ENCODE measurements at places on chromosomes 4 and X. TPM values are rescaled to one million over a fixed set of nuclear protein-coding genes. Genes with fewer than 3 reads are reported as not detected.

DNA sequence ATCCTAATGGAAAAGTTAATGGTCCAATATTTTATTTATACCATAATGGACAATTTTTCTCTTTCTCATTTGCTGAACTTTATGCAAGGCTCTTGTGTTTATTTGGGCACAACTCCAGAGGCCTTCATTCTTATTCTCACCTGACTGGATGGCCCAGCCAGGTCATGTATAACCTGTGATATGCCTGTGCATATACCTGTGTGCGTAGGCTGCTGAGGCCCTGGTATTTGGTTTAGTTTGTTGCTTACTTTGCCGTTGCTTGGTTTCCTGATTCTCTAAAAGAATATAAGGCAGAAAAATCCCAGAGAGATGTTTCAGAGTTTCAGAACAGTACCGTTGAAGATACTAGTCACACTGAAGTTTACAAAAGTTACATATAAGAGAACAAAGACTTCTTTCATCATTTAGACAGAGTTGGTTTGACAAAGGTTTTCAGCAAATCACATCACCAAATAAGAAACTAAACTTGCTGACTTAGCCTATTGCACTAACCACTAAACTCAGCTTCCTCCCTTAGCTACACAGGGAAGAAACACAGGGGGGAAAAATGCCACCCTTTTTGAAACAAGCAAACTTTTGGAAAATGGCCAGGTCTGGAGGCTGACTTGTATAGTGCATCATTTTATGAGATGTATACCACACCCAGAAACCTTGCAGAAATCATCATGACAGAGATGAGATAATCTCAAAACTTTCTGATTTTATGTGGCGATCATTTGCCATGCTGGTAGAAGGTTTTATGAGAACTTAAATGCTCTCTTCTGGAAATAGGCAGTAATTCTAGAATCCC lies 248.5 kb downstream of the GRIA3 start:
- no peak for DNase-seq

DNA sequence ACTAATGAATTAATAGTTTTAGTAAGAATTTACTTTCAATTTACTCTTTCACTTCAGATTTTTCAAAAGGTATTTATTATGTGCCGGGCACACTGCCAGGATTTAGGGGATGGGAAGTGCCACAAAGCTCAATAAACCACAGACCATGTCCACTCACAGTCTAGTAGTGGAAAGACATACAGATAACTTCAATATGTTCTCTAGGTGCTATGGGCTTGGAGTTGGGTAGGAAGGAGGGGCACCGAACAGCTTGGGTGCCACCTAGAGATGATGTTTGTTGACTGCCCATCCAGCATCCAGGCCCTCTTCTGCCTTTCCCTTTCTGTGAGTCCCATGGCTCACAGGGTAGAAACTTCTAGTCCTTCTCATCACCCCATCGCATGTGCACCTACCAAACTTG lies 17.8 kb downstream of the MFAP3L start:
- DNase-seq = no peak

- no peak for DNase-seq
Observed at GRCh38 chr4:180695851-180696250, 1547.4 kb upstream of the TENM3 start.

DNA sequence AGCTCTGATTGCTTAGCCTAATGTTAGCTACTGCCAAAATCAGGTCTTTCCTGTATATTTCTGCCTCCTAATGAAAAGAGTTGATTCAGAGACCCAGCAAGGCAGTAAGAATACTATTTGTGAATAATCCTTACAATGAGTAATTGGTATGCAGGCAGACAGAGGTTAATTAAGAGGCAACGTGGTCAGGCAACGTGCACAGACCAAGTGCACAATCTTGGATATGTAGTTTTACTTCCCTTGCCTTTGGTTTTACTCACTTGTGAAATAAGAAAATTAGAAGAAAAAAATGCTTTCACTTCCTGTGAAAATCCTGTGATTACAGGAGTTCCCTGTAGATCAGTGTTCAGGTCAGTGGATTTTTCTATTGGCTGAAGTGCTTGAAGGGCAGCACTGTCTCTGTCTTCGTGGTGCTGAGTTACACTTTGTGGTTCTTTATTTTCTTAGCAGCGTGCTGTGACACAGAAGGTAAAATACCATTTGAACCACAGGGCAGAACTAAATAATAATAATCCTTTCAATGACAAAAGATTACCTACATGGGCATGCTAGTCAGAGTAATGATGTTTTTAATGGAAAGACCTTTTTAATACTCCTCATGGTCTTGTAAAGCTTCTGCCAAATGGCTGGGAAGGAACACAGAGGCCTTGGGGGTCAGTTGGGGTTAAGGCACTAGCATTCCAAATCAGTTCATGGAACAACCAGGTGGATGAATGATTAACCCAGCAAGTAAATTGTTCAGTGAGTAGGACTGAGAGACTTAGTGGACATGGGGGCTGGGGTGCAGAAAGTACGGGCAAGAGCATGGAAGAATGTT lies 430.9 kb downstream of the MAPK10 start:
- DNase-seq = no peak

DNA sequence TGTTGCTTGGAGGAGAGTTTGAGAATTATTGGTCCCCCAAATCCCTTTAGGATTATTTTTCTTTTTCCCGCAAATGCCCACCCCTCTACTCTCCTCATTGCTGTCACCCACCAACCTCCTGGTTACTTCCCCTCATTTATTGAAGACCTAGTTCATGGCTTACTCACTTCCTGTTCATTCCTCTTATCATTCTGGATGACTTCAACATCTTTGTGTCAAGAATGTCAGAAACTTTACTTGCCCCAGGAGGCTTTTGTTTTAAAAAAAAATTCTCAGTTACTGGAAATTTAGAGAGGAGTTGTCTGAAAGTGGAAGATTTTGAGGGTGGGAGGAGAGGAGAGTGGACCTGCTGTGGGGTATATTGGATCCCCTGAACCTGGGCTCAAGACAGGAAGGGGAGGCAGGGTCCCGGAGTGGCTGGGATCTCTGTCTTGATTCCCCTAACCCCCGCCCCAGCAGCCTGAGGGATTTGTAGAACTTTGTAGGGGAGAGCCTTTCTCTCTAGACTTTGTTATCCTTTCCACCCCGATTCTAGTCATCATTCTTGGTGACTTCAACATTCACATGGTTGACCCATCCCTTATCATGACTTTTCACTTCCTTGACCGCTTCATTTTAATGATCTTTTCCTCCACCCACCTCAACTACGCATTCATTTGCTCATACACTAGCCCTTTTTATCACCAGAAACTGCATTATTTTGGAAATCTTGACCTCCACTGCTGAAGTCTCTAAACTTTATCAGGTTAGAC lies 69.9 kb upstream of the ESX1 start:
- no peak for DNase-seq

DNA sequence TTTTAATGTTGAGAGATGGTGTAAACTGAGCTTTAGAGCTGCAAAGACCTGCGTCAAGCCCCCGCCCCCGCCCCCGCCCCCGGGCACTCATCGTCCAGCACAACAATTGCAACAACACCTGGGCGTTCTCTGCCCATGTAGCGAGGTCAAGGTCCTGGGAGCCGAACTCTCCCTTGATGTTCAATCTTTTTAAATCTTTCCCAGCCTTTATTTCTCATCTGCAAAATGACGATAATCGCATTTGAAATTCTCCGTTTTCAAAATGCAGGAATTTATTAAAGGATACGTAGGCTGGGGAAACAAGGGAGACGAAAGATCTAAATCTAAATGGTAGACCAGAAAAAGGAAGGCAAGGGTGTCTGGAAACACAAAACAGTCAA lies 648 bp upstream of the MSMO1 start:
- peak; percentile 29 for DNase-seq

GRCh38 chrX:138885886-138886285 lies 174.4 kb upstream of the FGF13 start:
- DNase-seq = no peak

DNA sequence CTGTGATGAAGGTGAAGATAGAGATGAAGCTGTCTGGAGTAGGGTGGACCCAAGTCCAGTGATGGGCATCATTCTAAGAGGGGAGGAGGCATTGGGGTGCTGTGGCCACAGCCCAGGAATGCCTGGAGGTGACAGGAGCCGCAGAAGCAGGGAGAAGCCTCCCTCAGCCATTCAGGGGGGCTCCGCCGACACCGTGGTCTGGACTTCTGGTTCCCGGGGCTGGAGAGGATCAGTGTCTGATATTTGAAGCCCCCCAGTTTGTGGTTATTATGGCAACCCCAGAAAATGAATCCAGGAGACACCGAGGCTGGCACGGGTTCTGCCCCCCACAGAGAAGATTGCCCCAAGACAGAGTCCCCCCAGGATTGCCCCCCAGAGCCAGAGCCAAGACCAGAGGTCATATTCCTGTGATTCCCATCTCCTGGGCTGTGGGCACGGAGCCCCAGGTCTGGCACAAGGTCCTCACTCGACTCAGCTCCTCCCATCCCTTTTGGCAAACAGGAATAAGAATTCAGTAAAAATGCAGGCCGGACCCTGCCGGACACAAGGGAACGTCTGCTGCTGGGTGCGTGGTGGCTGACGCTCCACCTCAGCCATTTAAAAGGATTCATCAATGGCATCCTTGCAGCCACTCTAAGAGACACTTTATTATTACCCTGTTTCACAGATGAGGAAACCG lies 116.6 kb downstream of the CPZ start:
- no peak for DNase-seq

DNA sequence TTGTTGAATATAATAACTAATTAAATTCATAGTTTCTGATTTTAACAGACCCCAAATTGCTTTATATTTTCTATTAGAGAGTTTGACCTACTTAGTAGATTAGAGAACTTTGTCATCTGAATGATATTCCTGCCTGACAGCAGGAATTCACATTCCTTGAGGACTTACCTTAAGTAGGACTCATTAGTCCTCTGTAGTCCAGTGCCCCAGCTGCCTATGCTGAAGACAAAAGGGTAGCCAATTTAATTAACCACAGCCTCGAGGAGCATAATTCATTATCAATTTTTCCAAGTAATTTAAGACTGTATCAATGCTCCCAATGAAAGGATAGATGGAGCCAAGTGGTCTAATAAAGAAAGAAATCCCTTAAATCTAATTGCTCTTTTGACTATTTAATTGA lies 1405.0 kb upstream of the IGFBP7 start:
- no peak for DNase-seq

DNA sequence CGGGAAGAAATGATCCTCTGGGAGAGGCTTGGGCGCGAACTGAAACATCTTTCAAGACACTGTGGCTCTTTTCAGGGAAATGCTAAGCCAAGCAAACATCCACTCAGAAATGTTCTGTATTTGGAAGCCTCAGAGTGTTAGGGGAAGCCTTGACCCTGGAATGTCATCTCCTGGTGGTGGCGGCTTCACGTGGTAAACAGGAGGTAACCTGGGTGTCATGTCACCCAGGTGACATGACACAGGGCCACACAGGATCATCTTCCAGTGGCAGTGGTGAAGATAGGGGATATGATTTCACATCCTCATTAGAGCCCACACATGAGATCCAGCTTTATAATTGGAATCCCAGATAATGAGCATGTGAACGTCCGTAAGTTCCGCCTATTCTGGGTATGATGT lies 140.0 kb downstream of the TBL1X start:
- no peak for DNase-seq

GRCh38 chr4:185481401-185481800 lies 9.9 kb upstream of the CCDC110 start:
- DNase-seq = no peak

GRCh38 chr4:76091052-76091451 lies 16.5 kb downstream of the ART3 start:
- no peak for DNase-seq

GRCh38 chr4:18689308-18690115 lies 668.0 kb upstream of the LCORL start:
- no peak for DNase-seq

DNA sequence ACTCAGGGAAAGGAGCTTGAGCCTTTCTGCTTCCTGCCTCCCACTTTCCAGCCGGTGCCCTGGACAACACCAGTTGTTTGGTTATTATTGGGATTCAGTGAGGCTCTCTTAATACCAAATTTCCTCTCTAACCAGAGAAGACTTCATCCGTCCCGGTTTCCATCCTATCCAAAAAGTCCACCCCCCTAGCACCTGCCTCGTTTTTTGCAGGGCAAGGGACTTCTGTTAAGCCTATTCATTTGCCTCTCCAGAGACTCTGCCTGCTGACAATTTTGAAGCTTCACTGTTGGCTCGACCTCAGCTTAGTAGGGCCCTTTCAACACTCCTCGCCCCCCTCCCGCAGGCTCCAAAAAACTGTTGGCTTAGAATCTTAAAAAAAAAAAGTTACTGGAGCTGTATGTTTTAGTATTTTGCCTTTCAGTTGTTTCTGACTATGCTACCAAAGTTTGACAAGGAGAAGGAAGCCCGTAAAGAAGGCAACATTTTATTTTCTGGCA lies 779 bp upstream of the PRSS12 start:
- DNase-seq = no peak

DNA sequence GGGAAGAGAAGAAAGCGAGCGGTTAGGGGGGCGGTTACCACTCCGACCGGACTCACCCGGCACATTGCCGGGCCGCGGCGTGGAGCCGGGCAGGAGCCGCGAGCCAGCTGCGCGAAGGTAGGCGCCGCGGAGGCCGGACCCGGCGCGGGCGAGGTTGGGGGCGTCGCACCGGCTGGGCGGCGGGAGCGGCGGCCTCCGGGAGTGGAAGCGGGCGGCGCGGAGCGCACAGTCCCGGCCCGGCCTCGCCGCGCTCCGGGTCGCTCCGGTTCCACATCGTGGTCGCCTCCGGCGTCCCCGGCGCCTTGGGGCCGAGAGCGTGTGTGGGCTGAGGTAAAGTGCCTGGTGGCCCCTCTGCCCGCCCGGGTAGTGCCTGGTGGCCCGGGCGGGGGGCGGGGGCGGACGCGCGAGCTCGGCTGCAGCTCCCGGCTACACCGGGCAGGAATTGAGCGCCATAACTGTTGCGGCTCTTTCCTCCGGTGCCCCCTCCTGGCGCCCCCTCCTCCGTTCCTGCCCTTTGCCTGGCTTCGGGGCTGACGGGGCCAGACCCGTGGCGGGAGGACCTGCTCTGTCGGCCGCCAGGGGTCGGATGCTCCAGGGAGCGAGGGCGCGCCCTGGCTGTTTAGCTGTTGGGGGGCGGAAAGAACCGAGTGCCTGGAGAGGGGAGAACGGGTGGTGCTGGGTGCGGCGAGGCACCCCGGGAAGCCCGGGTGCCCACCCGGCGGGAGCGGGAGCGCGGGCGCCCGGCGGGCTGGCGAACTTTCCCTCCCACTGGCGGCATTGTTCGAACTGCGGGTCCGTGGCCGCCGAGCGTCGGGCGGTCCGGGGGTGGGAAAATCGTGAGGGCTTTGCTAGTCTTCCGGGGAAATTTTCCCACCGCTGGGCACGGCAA lies 626 bp downstream of the JADE3 start:
- peak; percentile 63 for DNase-seq

GRCh38 chr4:12137575-12137974 lies 708.9 kb upstream of the HS3ST1 start:
- DNase-seq = no peak

The MAB21L2 gene
- 0.17 TPM for total RNA-seq

The TMEM47 gene
- total RNA-seq = 32.1 TPM

The PDGFRA gene
- total RNA-seq = 21.6 TPM

The ODAM gene
- not detected for total RNA-seq

The PDE5A gene
- total RNA-seq = 7.6 TPM

The TRIM75 gene
- not detected for total RNA-seq

The MAGEB2 gene
- not detected for total RNA-seq

The CT45A9 gene
- not detected for total RNA-seq

The SAGE1 gene
- not detected for total RNA-seq

The DMRTC1 gene
- not detected for total RNA-seq

The USP17L29 gene
- not detected for total RNA-seq
